ENCODE measurements at places on chromosomes 7 and 10. TPM values are rescaled to one million over a fixed set of nuclear protein-coding genes. Genes with fewer than 3 reads are reported as not detected.

PPP1R3A gene
- total RNA-seq: not detected

PON1 gene
- total RNA-seq: not detected

AVL9 gene
- total RNA-seq: 51.1 TPM

MACROH2A2 gene
- total RNA-seq: 12.2 TPM

LRMDA gene
- total RNA-seq: 2.0 TPM

INHBA gene
- total RNA-seq: 8.1 TPM

SSMEM1 gene
- total RNA-seq: 0.29 TPM

C10orf53 gene
- not detected for total RNA-seq

GLI3 gene
- 6.9 TPM for total RNA-seq

CALML5 gene
- not detected for total RNA-seq

GDF10 gene
- total RNA-seq: 44.9 TPM

ADARB2 gene
- total RNA-seq: not detected

TMEM176A gene
- total RNA-seq: 0.33 TPM

ADCYAP1R1 gene
- total RNA-seq: not detected

RPEL1 gene
- under 0.01 TPM for total RNA-seq

ETV1 gene
- total RNA-seq: 45.4 TPM

SPDYE17 gene
- not detected for total RNA-seq

PLEKHS1 gene
- under 0.01 TPM for total RNA-seq

FOXI2 gene
- not detected for total RNA-seq

METTL2B gene
- 39.6 TPM for total RNA-seq

ADAM12 gene
- 28.8 TPM for total RNA-seq

PTPRE gene
- 1.7 TPM for total RNA-seq

POLR3A gene
- 17.9 TPM for total RNA-seq

DLG5 gene
- 75.8 TPM for total RNA-seq

All from smooth muscle cell of trachea (primary cell).